ENCODE measurements at places on chromosomes 4 and X.

GRCh38 chr4:153547520-153547919 is 81.4 kb downstream of the TMEM131L start:
- DNase-seq: no peak

DNA sequence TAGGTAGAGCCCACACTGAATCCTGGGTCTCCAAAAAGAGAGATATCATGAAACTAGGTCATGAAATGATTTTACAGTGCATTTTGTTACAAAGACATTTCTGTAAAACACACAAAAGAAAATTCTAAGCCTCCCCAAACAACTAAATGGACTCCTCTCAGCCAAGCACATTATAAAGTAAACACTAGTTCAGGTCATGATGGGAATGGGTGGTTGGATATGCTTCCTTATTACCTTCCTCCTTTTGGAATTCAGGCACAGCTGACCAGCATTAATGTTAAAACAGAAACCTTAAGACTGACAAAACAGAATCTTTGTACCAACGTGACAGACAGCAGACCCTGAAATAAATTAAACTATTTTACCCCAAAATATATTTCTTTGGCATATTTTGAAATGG is 87.9 kb upstream of the NPY2R start:
- no peak for DNase-seq

DNA sequence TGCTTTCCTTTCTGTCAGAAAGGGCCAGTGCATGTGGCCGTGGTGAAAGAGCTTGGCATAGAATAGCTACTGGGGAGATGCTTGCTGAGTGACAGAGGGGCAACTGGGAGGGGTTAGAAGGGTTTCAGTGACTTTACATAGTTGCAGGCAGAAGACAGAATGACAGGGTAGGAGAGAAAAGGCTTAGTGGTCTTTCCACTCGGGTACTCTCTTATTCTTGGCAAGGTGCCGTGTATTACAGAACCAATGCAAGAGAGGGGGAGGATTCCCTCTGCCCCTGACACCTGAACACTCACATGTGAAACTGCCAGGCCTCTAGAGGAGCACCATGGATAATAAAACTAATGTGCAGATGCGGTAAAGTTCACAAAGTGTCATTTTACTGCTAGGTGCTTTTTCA is 228.2 kb downstream of the MGST2 start:
- DNase-seq: no peak

DNA sequence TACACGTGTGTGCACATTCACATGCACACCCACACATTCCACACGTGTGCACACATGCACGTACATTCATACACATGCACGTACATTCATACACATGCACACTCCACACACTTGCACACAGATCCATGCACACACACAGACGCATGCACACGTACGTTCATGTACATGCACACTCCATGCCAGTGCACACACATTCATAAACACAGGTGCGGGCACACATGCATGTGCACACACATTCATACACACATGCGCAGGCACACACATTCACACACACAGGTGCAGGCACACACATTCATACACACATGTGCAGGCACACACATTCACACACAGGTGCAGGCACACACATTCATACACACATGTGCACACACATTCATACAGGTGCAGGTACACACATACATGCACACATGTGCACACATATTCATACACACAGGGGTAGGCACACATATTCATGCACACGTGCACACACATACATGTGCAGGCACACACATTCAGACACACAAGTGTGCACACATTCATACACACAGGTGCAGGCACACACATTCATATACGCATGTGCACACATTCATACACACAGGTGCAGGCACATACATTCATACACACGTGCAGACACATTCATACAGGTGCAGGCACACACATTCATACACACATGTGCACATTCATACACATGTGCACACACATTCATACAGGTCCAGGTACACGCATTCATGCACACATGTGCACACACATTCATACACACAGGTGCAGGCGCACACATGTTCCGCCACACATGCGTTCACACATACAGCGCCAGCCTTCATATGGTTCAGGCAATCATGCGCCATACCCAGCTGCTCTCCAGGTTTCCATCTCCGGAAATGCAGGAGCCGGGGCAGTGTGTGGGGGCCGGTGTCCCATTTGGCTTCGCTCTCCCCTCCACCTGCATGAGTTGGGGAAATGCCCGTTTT is 124.8 kb downstream of the HMX1 start:
- DNase-seq: no peak

DNA sequence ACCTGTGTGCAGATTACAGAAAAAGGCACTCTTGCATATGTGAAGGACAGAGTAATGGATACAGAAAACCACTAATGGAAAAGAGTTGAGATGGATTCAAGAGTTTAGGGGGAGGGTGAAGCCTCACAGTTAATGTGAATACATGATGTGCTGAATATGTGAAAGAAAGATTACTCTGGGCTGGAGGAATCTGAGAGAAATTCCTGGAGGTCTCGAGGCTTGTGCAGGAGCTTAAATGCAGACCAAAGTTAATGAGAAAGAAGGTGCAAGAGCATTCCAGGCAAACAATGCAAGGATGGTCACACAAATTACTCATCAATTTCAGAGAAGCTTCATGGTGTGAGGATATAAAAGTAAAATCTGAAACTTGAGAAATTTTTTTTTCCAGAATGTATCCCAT is 768.8 kb downstream of the STPG2 start:
- no peak for DNase-seq

GRCh38 chrX:19906293-19906692 is 18.9 kb upstream of the SH3KBP1 start:
- no peak for DNase-seq

GRCh38 chr4:156330436-156331031 is 376.9 kb upstream of the CTSO start:
- DNase-seq: no peak

GRCh38 chr4:176288020-176288419 is 19.0 kb upstream of the ASB5 start:
- DNase-seq: no peak

DNA sequence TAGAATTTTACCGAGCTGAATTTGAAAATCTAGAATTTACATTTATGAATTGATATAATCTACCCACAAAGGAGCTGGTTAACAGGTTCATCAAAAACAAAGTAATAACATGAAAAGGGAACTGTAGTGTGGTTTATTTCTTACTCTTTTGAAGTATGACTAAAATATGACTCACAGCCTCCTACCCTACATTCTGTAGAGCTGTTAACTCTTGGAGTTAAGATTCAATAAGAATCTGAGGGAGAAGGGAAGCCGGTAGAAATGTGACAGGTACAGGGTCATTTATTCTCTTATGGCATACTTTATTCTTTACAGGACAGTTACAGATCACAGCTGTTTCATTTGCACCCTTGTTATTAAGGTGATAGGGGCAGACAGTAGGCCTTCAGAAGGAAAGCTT is 132.2 kb upstream of the FAM47B start:
- peak; percentile 5 for DNase-seq

DNA sequence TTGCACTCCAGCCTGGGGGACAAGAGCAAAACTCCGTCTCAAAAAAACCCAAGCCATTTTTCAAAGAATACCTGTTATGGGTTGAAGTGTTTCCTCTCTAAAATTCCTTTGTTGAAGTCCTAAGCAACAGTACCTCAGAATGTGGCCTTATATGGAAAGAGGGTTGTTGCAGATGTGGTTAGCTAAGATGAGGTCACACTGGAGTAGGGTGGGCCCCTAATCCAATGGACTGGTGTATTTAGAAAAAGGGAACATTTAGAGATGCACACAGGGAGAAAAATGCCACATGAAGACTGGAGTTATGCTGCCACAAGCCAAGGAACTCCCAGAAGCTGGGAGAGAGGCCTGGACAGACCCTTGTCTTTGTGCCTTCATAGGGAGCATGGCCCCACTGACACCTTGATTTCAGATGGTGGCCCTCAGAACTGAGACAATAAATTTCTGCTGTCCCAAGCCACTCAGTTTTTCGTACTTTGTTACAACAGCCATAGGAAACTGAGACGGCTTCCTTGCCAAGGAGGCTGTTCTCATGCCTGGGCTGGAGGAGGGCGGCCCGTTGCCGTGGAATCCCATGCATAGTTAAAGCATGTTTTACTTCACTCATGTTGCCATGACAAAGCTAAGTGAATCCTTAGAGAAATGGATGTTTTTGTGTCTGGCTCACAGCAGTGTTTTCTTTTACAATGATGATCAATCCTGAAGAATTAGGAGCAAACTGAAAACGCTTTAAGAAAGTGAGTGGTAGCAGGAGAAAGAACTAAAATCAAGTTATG is 16.5 kb downstream of the TRAPPC2 start:
- DNase-seq: no peak

GRCh38 chr4:82758701-82759685 is 39.6 kb downstream of the SCD5 start:
- DNase-seq: no peak

- no peak for DNase-seq
These were observed 300.0 kb downstream of the IDS start for GRCh38 chrX:149205081-149205480.

- no peak for DNase-seq
These were observed 7.5 kb downstream of the AMER1 start for GRCh38 chrX:64198036-64198435.

DNA sequence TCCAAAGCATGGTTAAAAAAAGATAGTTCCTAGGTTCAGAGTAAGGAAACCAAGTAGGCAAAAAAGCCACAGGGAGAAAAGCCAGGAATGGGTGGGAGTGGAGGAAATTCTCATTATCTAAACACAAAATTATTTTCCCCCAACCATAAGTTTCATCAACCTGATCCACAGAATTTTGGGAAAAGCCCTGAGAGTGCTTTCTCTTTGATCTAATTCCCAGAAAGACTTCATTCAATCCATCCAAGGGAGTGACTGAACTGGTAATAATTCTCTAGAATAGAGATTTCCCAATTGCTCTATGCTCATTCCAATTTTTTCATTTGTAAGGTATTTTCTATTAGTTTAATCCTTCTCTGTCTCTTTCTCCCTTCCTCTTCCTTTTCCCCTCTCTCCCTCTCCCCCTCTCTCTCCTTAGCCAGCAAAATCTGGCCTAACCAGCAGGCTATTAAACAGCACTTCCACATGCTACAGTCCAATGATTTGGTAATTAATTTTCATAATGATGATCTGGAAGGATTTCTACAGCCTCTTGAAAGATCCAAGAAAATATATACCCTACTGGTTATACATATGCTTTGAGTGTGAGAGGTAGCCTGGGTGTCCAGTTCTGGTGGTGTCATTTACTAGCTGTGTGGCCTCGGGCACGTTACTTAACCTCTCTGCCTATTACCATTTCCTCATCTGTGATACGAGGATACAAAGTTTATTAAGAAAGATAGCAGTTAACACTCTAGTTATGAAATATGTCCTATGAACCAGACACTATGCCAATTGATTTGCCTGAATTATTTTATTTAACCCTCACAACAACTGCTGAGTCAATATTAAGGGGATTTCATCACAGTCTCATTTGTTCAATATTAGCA is 251.5 kb upstream of the RASGEF1B start:
- no peak for DNase-seq

- peak; percentile 81 for DNase-seq
These were observed 19.7 kb upstream of the ABCG2 start for GRCh38 chr4:88177983-88178625.

DNA sequence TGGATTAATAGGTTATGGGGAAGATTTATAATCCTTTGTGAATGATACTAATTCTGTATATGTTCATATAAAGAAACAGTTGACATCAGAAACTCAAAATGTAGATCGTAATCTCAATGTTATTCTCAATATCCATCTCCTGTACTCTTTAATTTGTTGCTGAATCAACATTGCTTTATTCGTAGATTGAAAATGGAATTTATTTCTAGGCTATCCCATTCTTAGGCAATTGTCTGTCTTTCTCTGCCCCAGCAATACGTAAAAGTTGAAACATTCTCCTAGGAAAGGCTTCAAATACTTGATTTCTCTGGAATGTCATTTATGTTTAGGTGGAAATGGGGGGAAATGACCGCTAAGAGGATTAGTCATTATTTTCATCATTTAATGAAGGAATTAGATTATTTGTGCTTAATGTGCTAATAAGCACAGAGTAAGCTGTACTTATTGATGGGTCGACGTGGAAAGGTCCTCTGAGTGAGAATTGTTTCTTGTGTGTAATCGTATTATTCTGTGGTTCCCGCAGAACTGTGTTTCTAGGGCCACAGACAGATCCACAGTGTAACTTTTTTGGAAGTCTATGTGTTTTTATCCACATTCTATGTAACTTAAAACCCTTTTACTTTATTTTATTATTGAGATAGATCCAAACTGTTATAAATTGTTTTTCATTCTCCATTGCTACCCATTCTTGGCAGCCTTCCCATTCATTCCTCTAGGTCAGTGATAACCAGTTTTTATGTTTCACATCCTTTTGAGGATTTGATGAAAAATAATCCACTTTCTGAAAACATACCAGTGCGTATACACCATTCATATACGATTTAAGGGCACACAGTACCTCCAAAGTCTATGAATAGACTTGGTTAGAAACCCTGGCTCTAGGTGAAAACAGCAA is 262.9 kb downstream of the ARHGAP10 start:
- DNase-seq: no peak

DNA sequence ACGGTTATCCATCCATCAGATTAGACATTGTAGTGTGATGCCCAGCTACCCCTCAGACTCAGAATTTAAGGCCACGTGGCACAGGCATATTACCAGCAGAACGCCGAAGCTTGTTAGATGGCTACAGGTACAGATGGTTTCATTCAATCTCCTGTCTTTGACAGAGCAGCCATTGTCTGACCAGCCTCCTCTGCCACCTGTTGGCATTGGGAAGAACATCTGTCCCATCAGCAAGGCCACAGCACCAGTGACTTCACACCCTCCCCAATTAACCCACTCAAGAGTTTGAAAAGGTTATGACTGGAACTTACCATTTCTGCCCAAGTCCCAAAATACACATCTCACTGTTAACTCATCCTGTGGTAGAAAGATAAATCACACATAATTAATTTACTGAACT is 22.0 kb upstream of the PHKA2 start:
- no peak for DNase-seq

DNA sequence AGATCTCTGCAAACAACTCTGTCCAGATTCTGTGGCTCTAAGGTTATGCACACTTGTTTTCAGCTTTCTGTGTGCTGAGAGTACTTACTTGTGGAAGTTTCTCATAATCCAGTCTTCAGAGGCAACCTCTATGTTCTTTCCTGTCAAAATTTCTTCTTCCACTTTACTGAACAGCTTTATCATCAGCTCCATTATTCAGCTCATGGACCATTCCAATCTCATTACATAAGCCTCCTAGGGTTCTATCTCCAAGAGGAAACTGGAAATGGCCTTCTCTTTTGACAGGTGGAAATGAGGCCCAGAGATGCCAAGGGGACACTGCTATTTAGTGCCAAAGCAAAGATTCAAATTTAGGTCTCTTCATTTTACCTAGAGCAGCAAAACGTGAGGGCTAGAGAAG is 61.3 kb downstream of the CHRDL1 start:
- peak; percentile 3 for DNase-seq

All from ACHN (cell line).